ENCODE measurements at places on chromosomes 13 and 19.
A peak's percentile ranks its signal among the peaks of the same experiment; 100 is the strongest.

- DNase-seq, result peak; percentile 70
Measured at GRCh38 chr19:4456843-4457653, 546 bp downstream of the UBXN6 start.

- no peak for DNase-seq
Measured at GRCh38 chr13:24075137-24075975, 85.2 kb upstream of the SPATA13 start.

DNA sequence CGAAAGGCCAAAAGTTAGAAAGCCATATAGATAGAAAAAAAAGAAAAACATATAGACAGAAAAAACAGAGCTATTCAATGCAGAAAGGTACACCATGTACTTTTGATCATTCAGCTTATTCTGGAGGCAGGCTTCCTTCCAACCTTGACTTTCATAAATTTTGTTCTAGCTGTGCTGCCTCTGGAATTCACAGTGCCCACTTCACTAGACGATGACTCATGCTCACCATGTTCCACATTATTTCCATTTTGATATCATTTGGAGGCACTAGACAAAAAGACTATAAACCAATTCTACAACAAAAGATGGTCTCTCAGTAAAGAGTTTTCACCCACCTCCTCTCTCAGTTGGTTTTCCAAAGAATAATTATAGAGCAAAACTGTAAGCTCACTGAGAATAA lies 229.0 kb upstream of the IPO5 start:
- DNase-seq, result no peak

GRCh38 chr13:98878486-98879126 lies 99.3 kb downstream of the DOCK9 start:
- no peak for DNase-seq

GRCh38 chr13:86383561-86383960 lies 584.3 kb upstream of the SLITRK6 start:
- no peak for DNase-seq

GRCh38 chr13:24215732-24216131 lies 55.2 kb downstream of the SPATA13 start:
- DNase-seq, result no peak

- peak; percentile 72 for DNase-seq
Measured at GRCh38 chr19:15107061-15108010, at the start of gene SYDE1. Gene SYDE1 (plus strand): TSS chr19:15107401. CDS start chr19:15107434, 33 bp downstream.

DNA sequence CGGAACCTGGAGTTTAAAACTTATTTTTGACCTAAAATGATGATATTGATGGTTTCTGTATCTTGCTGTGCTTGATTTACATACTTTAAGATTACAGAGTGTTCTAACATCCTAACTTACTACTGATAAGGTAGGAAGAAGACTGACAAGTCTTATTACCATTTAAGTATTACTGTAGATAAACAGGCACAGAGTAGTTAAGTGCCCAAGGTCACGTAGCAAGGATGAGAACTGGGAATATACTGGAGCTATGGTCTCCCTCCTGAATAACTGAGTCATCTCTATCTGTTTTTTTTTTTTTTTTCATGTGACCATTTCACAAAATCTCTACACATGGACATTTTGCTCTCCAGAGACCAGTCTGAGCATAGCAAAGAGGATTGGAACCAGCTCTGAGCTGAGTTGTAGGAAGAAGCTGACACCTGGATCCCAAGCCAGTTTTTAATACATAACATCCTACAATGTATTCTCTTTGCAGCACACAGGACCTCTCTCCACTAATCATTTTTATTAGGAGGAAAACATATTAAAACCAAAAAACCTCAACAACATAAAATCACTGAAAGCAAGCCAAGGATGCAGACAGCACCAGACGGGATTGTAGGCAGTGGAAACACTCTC lies 173.5 kb downstream of the DNAJC15 start:
- no peak for DNase-seq

DNA sequence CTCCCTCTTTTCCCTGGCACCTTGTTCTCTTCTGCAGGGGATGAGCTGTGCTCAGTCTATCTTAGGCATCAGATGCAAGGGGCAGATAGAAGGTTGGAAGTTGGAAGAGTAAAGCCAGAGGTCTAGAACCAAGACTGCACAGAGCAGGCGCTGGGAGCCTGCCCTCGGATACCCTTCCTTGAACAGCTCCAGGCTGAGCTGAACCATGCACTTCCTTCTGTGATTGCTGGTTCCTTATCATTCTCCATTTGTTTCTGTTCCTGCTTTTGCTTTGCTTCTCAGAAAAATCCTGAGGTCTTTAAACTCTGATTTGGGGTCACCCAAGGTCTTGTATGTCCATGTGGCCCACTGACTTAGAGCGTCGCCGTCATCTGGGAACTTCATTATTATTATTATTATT lies 36.3 kb downstream of the ARHGEF18 start:
- DNase-seq, result no peak
